ENCODE measurements at places on chromosomes 13 and 19.
A peak's percentile ranks its signal among the peaks of the same experiment; 100 is the strongest.

DNA sequence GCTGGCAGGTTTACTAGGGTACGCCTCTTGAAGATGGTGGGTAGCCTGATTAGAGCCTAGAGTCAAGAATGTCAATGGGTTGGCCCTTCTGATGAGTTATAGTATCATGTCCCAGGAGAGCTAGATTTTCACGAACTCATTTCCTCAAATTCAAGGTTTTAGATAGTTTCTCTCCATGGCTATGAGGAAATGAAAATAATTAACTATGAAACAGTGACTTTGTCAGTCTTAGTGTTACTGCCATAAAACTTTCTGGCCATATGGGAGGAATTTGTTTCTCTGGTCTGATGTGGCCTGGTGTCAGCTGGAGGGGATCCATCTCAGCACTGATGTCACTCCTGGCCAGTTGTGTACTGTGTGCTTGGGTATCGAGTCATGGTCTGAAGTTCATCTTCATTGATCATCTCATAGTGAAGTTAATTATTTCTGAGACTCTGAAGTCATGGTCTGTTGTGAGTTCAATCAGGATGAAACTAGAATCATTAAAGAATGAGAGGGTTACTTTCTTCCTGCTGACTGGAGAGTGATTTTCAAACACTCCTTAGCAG, 49.4 kb upstream of the TNFSF11 start:
- DNase-seq, result no peak

GRCh38 chr13:67932991-67933390, 702.9 kb upstream of the PCDH9 start:
- DNase-seq, result no peak

GRCh38 chr19:275000-275399, 16.2 kb downstream of the PLPP2 start:
- DNase-seq, result no peak

GRCh38 chr19:17183858-17184321, 31.3 kb upstream of the USE1 start:
- DNase-seq, result no peak

DNA sequence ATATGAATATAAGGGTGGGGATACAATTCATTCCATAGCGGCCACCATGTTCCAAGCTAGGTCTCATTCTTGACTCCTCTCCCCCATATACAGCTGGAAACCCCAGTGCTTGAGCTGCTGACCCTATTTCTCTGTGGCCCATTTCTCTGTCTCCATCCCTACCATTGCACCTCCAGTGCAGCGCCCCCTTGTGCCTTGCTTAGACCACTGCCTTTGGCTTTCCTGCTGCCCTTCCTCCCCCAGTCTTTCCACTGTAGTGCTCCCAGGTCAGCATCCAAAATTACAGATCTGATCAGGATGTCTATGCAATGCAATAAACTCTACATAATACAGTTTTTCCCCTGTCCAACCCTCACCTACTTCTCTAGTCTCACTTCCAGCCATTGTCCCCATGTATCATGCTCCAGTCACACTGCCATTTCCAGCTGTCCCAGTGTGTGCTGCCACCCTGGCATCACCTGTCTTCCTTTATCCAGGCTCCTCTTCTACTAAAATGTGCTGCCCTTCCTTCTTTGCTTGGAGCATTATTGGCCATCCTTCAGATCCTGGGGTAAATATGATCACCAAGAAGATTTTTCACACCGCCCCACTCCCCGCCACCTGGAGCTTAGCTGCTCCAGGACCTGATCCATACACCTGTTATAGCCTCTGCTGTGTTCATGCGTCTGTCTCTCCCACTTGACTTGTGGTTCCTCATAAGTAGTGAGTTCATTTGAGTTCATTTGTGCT, 199.4 kb upstream of the IPO5 start:
- no peak for DNase-seq

GRCh38 chr13:97019236-97019635, 25.0 kb upstream of the OXGR1 start:
- no peak for DNase-seq

- DNase-seq, result no peak
Observed at GRCh38 chr13:106109391-106109791, 426.1 kb downstream of the EFNB2 start.

- DNase-seq, result no peak
Observed at GRCh38 chr19:18446811-18447359, 9.0 kb upstream of the ISYNA1 start.

DNA sequence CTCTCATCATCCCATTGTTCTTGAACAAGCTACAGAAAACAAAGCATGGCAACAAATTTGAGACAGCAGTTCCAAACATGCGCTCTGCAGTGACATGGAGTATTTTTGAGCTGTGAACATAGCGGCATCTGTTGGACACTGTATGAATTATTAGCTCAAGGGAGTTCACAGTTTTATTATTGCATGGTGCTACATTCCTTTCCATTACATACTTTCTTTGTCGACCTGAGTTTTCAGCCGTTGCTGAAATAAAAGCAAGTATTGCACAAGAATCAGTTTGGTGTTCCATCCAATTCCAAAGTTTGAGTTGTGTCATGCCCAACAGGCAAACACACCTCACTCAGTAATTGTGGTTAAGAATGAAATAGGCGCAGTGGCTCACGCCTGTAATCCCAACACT, 30.1 kb upstream of the METTL21C start:
- peak; percentile 3 for DNase-seq

Data from NCI-H1436 (cell line).